ENCODE measurements at places on chromosomes 7 and 10.

DNA sequence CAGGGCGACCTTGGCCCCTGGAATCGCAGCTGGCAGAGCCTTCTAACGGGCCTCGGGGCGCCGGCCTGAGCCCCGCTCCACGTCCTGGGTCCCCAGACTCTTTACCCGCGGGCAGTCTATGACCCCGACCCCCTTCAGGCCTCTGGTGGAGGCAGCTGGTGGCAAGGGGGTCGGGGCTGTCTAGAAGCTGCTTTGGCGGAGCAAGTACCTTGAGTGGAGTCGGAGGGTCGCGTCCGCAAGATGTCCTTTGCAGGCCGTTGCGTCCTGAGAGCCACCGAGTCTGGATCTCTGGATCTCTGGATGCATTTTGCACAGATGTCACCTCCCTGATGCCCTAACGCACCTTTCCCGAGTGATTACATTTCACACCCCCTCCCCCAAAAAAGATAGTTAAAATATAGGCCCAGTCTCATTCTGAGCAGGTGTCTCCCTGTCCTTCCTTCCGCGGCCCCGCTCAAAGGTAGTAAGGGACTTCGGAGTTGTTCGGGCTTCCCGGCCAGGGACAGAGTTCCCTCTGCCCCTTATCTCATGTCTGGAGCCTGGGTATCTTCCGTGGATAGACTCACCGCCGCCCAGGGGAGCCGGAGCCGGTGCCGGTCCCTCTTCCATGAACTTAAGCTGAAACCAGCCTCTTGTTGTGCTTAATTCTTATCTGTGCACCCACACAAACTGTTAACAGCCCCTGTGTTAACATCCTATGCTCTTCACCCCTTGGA lies 457 bp downstream of the ACADSB start:
- no peaks in the 10 kb centered on the region for H3K36me3 ChIP-seq
- no peaks in the 10 kb centered on the region for H3K27me3 ChIP-seq
- DNase-seq, result peak; percentile 70
- peaks cover 10% of the 10 kb centered on the region for H3K4me1 ChIP-seq
- peak overlapping the region; percentile 92 for H3K4me3 ChIP-seq

- no peak overlapping the region for H3K4me3 ChIP-seq
- no peak overlapping the region for H3K27ac ChIP-seq
- peak; percentile 37 for DNase-seq
- H3K27me3 ChIP-seq, result no peaks in the 10 kb centered on the region
- H3K4me1 ChIP-seq, result no peaks in the 10 kb centered on the region
Observed at GRCh38 chr7:73820013-73820412, 10.8 kb upstream of the CLDN4 start.

- H3K36me3 ChIP-seq, result peaks cover 47% of the 10 kb centered on the region
- H3K4me1 ChIP-seq, result no peaks in the 10 kb centered on the region
- no peaks in the 10 kb centered on the region for H3K27me3 ChIP-seq
Observed at GRCh38 chr10:18681971-18682411, 22.8 kb downstream of the ARL5B start.

DNA sequence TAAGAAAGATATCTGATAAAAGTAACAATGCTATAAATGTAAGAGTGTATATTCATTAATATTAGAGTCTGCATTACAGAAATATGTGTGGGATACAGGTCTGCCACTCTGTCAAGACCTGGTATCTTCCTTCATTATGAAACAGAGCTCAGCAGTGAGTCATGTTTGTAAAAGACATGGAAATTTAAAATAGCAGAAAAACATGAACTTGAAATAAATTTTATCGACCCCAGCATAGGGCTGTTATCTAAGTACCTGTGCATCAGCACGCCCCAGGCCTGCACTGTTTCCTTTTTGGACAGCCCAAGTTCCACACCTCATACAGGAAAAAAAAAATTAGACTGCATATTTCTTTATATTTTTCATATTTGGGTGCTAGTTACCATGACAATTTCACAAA lies 58.0 kb upstream of the ZPBP start:
- DNase-seq, result no peak
- no peaks in the 10 kb centered on the region for H3K27me3 ChIP-seq
- no peak overlapping the region for H3K4me3 ChIP-seq

- H3K27ac ChIP-seq, result peak overlapping the region; percentile 75
- no peaks in the 10 kb centered on the region for H3K36me3 ChIP-seq
Observed at GRCh38 chr10:32378363-32379317, 31.7 kb upstream of the EPC1 start.

DNA sequence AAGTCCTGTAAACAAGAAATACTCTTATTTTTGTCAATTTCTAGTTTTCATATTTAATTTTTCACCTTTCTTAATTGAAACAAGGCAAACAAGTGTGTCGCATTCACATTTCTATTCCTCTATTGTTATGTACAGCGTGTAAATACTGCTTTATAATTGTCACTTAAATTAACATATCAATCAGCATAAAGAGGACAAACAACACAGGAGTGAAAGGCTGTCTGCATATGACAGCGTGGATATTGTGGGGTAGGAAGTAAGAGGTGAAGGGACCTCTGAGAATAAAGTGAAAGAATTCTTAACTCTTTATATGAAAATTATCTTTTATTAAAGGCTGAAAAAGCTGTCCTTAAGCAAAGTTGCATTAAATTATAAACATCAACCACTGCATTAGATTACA lies 797.9 kb upstream of the COBL start:
- no peaks in the 10 kb centered on the region for H3K36me3 ChIP-seq
- no peak overlapping the region for H3K27ac ChIP-seq
- no peaks in the 10 kb centered on the region for H3K27me3 ChIP-seq
- DNase-seq, result no peak
- H3K4me3 ChIP-seq, result no peak overlapping the region

DNA sequence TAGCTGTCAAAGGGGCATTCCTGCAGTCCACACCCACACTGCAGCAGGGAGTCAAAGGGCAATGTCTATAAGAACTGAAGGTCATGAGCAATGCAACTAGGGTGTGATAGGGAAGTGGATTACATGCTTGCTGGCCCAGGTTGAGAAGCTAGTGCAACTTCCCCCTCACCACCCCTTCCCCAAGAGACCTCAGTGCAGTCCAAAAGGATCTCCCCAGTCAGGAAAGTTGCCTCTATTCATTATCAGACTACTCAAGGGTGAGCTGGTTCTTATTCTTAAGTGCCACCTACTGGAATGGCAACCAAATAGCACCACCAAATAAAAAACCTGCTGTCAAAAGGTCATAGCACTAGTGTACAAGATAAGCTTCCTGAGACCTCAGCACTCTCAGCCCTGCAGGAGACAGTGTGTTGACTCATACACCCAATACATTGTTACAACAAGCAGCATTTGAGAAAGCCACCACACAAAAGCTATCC lies 28.2 kb downstream of the MTERF1 start:
- no peaks in the 10 kb centered on the region for H3K36me3 ChIP-seq
- no peaks in the 10 kb centered on the region for H3K27me3 ChIP-seq
- no peak overlapping the region for H3K4me3 ChIP-seq
- no peak overlapping the region for H3K27ac ChIP-seq
- H3K4me1 ChIP-seq, result peaks cover 7% of the 10 kb centered on the region

Data from endodermal cell (in vitro differentiated cells).